ENCODE measurements at places on chromosomes 12 and 14.
A peak's percentile ranks its signal among the peaks of the same experiment; 100 is the strongest.

GRCh38 chr12:50112456-50113218 is 601 bp downstream of the COX14 start:
- DNase-seq = no peak

DNA sequence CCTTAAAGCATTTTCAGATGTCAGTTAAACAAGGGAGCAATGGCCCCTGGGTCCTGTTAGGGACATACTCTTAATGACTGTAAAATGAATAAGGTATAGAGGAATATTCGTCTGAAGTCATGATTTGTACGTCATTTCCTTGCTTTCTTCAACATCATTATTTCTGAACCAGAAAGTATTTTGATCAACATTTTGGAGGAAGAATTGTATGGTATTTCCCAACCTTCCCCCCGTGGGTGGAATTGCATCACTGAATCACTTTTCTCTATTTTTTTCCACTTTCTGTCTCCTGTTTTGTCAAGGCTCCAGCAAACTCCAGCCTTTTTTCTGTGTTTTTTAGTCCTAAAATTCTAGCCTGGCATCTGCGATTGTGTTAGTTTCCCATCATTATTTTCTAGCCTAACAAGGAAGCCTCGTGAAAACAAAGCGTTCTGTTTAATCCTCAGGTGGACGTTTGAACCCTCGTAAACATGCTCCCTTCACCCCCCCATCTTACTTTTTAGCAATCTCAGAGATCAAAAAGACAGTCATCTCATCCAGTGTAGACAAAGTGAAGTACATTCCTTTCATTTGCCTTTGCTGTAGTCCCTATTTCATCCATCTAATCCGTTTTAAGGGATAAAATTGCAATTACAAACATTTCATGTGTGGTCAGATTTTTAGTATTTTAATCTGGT is 62.3 kb downstream of the ETV6 start:
- DNase-seq = no peak

GRCh38 chr12:7411343-7411742 is 32.6 kb downstream of the CD163L1 start:
- no peak for DNase-seq

GRCh38 chr12:49875115-49875720 is 28.5 kb downstream of the FAIM2 start:
- no peak for DNase-seq

GRCh38 chr14:52596320-52596719 is 43.7 kb downstream of the GPR137C start:
- no peak for DNase-seq

DNA sequence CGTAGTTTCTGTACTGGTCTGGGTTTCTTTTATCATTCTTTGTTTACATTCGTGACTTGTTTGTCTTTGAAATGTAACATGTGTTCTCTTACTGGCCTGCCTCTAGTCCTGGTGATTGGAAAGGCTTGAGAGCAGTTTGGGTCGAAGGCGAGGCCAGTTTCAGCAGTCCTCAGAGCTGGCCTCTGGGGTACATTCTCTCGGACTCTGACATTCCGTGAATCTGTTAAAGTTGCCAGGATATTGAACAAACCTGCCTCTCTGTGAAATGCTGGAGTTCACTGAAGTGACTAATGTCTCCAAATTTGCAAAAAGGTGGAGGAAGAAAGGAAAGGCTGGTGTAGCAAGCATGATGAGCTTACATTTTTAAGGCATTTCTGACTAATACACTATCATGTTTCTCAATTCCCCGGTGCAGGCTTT is 1.5 kb downstream of the PLEKHA5 start:
- peak; percentile 37 for DNase-seq

DNA sequence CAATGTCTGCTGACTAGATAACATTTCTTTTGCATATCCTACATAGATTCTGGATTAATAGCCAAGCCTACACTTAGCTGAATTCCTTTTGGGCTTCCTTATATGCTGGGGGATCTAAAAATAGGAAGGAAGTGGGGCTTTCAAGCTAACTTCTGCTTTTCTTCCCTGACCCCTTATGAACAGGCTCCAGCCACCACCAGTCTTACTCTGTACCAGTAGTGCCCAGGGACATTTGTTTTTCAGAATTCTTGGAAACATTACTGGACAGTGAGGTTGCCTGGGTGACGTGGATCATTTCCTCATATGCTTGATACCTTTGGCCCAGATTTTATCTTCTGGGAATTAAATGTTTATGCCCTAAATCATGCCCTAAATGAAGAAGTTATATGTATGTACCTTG is 55.9 kb upstream of the SRRM4 start:
- no peak for DNase-seq

DNA sequence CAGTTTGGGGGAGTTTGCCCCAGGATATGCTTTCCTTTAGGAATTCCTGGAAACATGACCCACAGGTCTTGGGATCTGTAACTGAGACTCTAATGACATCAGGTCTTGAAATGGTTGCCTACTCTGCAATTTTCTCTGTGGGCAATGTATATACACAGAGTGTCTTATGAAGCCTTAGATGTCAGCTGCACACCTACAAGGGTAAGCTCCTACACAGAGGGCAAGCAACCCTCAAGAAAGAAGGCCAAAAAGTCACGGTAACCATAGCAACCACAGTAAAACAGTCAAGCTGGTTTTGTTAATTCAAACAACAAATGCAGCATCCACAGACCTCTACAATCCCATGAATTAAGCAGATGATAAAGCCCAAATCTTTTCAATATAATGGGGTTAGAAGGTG is 293.0 kb downstream of the SSPN start:
- DNase-seq = no peak

GRCh38 chr14:57748279-57748678 is 117.6 kb downstream of the SLC35F4 start:
- DNase-seq = no peak

DNA sequence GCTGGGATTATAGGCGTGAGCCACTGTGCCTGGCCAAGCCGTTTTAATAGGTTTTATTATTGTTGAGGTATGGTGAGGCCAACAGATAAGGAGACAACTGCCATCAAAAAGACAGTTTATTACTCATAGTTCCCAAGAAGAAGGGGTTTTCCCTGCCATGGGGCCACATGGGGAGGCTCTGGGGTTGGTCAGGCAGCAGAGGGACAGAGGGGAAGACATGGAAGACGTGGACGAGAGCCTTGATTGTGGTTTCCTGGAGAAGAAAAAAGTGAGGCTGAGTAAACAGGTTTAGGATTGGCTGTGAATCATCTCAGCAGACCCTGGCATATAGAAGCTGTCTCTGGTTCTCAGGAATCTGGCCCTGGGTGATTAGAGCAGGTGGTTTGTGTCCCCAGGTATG is 69.9 kb downstream of the FOXN4 start:
- DNase-seq = no peak

DNA sequence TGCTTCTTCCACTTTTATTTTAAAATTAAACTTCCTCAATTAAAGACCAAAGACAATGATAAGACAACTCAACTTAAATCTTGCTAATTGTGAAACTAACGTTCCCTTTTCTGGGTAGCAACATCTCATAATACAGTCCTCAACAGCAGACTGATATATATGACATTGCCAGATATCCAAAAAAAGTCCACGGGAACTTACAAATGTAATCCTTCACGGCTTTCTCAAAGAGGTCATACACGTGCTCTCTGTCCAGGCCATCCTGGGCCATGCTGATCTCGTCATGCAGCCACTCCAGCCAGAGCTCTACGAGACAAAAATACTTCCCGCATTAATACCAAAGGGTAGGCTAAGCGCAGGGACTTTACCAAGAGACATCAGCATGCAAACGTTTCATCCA is 13.3 kb downstream of the SART3 start:
- DNase-seq = no peak

DNA sequence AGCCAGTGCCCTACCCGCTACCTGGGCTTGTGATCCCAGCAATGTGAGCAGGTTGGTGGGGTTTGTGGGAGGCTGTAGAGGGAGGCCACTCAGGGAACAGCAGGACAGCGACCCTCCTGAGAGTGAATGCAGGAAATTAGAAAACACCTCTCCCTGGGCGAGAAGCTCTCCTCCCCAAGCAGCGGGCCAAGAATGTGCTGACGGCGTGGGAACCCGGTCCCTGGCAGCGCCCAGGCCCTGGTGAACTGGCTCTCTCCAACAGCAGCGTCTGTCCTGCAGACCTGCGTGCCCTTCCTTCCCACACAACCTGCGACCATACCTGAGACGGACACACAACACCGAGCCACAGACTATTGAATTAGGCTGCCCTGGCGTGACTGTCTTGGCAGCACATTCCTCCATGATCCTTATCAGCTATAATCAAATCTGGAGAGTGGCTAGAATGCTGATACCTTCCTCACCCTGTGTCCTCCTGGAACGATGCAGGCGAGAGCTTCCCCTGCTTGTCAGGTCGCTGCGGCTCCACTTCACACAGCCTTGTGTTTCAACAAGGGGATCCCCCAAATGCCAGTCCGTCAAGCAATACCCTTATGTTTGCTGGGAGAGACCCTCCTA is 114.8 kb upstream of the GSC start:
- no peak for DNase-seq
